Stimulated activated CD8-positive, alpha-beta memory T cell treated with anti-CD3 and anti-CD28 coated beads, Interleukin-2, amount 100 ng/mL, for 1 hour (primary cell): ENCODE measurements at places on chromosomes 11 and 22.

DNA sequence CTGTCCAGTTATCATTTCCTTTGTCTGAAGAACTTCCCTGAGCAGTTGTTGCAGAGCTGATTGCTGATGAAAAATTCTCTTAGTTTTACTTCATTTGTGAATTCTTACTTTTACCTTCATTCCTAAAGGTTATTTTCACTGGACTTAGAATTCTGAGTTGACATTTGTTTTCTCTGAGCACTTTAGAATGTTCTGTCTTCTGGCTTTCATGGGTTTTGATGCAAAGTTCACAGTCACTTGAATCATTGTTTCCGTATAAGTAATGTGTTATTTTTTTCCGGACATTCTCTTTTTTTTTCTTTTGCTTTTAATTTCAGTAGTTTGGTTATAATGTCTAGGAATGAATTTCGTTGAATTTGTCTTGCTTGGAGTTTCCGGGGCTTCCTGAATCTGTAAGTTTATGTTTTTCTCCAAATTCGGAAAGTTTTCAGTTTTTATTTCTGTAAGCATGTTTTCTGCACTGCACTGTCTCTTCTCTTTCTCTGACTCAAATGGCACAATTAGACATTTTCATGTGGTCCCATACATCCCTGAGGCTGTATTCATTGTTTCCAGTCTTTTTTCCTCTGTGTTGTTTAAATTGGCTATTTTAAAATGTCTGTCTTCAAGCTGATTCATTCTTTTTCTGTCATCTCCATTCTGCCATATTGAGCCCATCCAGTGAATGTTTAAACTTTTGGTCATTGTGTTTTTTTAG lies 68.5 kb upstream of the NARS2 start:
- no peak for DNase-seq

DNA sequence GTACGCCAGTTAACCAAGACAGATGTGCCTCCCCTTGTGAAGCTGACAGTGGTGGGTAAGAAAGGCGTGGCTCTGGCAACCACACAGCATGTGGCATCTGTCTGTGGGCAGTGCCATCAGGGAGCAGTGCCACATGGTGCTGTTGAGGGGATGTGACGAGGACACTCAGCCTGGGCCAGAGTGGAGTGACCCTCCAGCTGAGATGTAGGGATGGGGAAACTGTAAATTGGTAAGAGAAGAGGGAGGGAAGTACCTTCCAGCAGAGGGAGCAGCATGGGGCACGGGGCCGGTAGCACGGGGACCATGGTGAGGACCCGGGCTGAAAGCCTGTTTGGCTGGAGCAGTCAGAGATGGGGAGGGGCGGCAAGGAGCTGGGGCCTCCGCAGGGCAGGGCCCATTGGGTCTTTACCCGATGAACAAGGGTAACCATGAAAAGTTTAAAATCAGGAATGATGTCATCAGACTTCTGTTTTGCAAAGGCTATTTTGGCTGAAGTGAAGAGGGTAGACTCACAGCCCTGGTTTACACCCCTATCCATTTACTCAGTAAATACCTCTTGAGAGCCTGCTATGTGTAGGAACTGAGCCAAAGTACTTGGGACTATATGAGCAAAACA lies 10.4 kb downstream of the TMPRSS6 start:
- DNase-seq, result no peak

DNA sequence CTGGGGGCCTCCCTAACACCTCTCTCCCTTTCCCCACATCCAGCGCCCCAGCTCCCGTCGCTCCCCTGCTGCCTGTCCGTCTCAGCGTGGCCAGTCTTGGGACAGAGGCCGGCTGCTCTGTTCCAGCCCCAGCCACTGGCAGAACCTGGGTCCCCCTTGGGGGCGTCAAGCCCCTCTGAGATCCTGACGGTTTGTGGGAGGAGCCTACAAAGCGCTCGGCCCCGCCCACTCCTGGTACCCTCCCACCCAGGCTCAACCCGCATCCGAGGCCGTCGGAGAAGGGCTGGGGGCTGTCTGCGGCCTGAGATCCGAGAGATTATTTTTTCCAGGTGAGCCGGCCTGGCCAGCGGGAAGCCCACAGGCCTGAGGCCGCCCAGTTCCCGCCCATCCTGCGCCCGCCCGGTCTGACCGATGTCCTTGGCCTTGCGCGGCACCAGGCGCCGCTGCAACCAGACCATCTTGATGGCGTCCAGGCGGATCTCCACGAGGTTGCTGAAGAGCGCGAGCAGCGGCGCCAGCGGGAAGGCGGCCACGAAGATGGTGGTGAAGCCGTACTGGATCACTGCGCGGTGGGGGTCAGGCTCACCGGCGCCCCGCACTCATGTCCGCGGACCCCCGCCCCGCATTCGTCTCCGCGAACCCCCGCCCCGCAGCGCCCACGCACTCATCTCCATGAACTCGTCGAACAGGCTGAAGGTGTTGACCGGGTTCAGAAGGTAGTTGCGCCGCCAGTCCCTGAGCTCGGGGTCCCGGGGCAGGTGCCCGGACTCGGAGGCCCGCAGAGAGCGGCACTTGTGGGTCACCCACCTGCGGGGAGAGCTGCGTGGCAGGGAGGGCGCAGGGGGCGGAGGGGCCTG lies 5.5 kb upstream of the SIGIRR start:
- no peak for DNase-seq

DNA sequence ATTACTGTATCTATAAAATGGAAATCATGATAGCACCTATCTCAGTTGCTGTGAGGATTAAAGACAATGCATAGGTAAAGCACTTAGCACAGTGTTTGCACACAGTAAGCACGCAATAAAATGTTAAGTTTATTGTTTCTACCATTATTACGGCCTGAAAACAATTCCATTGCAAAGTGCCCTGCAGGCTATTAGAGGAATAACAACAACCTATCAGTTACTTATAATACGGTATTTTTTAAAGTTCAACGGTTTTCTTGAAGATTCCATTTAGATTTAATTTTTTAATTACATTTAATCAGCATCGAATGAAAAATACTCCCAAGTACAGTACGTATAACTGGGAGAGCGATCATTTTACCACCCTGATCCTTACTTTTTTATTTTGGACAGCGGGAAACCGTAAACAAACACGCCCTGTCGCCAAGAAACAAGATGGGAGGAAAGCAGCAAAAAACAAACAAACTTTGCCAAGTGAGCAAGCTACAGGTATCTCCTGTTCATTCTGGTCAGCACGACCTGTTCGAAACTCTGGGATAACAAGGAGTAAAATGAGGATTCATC lies 893 bp downstream of the SLC36A4 start:
- DNase-seq, result no peak
